ENCODE measurements at places on chromosomes 5 and 9.

DNA sequence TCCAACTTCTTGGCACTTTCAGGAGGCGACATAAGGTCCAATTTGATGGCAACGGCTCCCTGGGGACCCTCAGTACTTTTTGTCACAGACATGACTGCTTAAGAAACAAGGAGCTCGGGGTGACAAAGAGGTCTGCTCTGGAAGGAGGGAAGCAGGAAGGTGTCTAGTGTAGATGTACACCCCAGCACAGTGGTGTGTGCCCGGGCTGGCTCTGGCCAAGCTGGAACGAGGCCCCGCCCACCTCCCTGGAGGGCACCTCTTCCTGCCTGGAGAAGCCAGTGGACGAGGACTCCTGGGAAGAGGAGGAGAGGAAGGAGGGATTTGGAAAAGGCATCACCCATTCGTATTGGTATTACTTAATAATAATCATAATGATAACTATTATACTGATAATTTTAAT, at the start of gene SLC36A2:
SLC36A2 (minus strand) TSS at position 191 of the 400 bp plus-strand sequence; CDS start at position 92, 99 bp downstream.
- DNase-seq: no peak

DNA sequence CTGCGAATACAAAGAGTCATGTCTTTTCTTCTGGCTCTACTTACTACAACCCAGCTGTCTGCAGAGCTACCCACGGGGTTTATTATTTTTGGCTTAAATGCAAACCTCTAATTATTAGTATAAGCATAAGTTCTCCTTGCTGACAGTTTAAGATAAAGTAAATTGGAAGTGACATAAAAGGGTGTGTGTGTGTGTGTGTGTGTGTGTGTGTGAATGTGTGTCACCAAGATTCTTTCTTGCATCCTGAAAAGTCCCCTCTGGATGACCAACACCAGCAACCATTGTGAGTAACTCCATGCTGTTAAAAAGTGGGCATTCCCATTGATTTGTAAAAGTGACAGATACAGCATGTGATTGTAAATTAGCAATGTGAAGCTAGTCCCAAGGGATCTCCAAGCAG, 803.8 kb upstream of the ZNF608 start:
- peak; percentile 66 for DNase-seq

GRCh38 chr5:123285122-123286023, 137.8 kb downstream of the CEP120 start:
- DNase-seq: no peak

GRCh38 chr5:109907189-109907588, 217.5 kb downstream of the MAN2A1 start:
- no peak for DNase-seq

DNA sequence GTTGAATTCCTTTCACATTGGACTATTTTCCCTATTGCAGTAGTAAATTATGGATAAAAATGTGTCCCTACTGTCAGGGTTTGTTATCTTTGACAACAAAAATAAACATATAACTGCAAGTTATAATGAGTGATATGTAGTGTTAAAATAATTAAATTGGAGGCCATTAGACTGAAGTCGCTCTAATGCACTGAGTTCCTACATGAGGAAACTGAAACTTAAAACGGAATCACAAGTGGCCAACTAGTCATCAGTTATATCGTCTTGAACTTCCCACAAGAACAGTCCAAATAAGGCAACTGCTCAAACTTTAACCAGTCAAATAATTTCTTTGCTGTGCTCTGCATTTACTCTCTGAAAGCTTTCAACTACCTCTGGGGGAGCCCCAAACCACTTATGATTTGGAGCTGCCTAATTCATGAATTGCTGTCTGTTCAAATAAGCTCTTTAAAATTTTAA, 2.1 kb upstream of the IFT74 start:
- no peak for DNase-seq

DNA sequence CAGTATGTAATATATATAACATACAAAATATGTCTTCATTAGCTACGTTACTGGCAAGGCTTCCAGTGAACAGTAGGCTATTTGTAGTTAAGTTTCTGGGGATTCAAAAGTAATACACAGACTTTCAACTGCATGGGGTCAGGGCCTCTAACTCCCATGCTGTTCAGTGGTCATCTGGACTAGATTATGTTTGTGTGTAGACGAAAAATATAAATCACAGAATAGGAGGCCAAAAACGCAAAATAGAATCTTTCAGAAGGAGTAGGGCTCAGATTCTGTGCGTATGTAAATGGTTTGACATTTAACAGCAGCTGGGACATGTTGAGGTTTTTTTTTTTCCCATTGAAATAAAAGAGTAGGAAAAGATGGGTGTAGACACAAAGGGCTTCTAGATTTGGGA, 1048.7 kb upstream of the WWC1 start:
- no peak for DNase-seq

DNA sequence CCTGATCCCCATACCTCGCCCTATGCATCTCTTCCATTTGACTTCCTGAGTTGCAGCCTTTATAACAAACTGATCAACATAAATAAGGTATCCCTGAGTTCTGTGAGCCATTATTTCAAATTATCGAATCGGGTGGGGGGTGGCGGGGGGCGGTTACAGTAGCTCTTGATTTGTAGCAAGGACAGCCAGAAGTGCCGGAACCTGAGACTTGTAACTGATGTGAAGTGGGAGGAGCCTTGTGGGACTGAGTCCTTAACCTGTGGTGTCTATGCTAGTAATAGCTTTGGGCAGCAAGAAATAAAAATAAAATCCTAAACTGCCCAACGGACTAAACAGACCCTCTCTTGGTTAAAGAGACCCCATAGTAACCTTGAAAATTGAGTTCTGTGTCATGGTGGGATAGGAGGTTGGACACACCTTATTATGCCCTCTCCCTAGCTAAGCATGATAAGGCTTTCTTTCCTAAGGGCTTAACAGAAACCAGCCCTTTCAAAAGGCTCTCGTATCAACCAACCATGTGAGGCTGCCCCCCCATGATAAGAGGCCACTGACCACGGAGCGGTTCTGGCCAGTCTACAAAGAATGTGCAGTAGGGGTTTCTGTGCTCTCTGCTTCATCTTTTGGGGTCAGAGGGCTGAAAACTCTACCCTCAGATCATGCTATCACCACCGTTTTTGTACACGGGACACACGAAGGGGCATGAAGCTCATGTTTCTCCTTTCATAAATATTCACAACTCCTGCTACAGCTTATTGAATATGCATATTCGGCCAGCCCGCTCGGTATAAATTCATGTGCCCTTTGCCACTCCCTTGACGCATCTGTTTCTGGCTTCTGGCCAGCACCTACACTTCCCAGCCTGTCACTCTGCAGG, 39.5 kb upstream of the IQGAP2 start:
- no peak for DNase-seq

DNA sequence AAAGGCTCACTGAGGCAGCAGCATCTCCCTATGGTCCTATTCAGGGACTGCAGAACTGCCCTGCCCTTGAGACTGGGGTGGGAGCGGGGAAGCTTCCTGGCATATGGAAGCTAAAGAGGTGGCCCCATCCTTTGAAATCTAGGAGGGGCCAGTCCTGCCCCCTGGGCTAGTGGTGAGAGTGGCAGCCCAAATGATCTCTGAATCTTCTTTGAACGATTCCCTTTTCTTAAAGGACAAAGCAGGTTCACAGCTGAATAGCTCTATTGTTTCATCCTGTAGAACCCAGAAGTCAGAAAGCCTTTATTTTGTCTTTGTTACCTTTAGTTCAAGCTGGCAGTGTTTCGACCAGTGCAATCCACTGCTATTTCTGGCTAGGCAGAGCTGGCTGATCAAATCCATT, 741.9 kb downstream of the IRX1 start:
- no peak for DNase-seq

GRCh38 chr9:33718987-33719386, 76.4 kb upstream of the PRSS3 start:
- peak; percentile 27 for DNase-seq

DNA sequence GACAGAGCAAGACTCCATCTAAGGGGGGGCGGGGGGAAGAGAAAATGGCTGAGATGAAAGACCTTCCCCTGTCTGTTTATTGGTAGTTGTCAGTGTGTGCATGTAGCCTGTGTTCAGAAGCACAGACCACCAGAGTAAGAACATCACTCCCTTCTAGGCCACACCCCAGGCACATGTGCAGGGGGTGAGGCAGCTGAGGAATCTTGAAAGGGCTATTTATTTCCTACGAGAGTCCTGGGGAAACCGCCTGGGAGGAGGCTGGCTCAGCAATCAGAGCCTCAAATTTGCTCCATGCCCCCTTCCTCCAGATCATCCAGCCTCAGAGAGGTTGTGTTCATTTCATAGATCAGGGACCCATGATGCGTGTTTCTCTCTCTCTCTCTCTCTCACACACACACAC, 7.1 kb downstream of the MYORG start:
- DNase-seq: no peak

GRCh38 chr5:82347201-82347865, 69.2 kb upstream of the RPS23 start:
- DNase-seq: peak; percentile 84

DNA sequence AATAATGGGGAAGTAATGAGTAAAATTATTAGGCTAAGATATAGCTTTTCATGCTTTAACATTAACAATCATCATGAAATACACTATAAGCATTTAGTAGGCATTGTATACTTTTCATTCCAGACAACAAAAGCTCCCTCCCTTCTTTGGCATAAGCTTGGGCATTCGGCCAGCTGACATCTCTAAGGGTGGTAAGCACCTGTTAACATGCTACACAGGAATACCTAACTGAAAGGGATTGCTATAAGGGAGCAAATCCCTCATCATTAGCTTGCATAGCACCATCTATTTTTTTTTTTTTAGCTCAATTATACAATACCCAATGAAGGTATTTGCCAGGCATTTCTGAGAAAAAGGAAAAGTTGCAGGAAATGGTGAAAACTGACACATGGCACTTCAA, 16.6 kb downstream of the STRBP start:
- no peak for DNase-seq

- DNase-seq: peak; percentile 43
Observed at GRCh38 chr5:53095931-53096525, 13.5 kb downstream of the MOCS2 start.

DNA sequence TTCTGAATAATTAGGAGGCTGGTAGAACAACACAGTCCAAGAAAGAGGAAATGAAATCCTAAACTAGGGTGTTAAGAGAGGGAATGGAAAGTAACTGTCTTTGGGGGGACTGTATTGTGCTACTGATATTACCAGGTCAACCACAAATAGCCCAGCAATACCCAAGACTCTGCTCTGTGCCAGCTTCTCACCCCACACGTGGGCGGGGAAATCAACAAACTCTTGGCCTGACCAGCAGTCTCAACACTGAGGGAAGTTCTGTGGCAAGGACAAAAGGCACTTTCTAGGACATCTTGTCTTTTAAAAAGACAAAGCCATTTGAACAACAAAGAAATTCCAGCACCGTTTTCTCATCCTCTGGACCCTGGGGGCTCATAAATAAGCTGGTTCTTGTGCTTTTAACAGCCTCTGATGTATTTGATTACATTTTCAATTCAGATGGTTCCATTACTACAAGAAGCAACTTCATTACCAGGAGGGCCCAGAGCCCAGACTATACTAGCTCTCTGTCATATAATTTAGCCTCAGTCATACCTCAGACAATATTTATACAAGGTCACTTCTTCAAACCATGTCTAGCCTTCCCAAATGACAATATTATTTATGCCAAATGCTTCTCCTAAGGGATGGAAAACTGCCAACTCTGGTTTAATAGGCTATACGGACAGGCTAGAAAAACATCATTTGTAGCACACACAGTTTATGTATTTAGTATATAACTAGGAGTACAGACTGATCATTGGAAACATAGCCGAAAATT, 297.8 kb downstream of the CWC27 start:
- DNase-seq: no peak
